ENCODE measurements at places on chromosomes 16 and 17.

GRCh38 chr17:72937707-72938106 lies 154.8 kb downstream of the SLC39A11 start:
- no peak for DNase-seq

DNA sequence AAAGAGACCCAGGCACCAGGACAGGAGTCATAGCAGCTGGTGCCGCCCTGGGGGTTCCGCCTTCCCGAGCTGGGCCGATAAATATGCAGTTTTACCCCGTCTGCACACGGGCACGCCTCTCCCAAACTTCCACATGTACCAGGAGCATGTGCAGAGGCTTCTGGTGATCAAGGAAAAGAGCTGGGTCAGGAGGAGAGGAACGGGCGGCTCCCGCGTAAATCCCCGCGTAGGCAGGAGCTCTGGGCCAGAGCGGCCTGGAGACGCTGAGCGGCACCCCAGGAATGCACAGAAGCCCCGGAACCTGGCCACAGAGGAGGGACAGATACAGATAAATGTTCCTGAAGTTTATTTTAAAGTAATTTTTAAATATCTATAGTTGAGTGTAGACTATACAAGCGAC lies 46.6 kb upstream of the METRNL start:
- peak; percentile 46 for DNase-seq

DNA sequence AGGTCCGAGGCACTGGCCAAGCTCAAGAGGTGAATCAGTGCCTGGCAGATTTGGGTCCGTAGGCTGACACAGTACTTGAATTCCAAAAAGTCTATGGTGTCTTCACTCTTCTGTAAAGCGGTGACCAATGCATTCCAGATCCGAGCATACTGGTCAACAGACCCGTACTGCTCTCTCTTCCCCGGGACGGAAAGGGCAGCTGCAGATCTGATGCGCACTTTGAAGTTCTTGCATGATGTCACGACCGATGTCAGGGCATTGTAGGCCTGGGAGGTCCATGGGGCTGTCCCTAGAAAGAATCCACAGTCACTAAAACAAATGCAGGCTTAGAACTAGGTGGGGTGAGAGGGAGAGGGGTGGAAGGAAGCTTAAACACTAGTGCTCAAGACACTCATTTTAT lies 34.9 kb downstream of the HEATR6 start:
- no peak for DNase-seq

DNA sequence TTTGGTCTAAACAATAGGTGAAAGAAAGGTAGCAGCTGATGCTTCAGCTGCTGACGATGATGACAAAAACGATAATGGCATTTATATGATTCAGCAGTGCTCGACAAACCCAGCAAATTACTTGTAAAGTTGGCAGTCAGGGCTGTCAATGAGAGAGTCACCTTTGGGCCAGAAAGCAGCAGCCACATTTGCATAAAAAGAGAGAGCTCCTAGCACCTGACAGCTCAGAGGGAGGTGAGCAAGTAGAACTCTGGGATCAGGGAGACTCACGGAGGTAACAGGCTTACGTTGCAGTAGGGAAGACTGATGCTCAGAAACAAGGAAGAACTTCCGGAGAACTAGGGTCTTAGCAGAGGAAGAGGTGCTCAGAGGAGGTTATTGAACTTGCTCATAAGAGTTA lies 291.9 kb upstream of the ZFHX3 start:
- no peak for DNase-seq
